ENCODE measurements at places on chromosomes 4 and X.

- H3K36me3 ChIP-seq, result no peaks in the 10 kb centered on the region
- no peak overlapping the region for H3K4me3 ChIP-seq
- no peak overlapping the region for H3K27ac ChIP-seq
- DNase-seq, result no peak
- H3K4me1 ChIP-seq, result no peaks in the 10 kb centered on the region
Measured at GRCh38 chr4:95728145-95728544, 111.7 kb upstream of the PDHA2 start.

GRCh38 chr4:83516042-83516772 lies 19.7 kb upstream of the GPAT3 start:
- H3K36me3 ChIP-seq, result no peaks in the 10 kb centered on the region
- H3K27ac ChIP-seq, result no peak overlapping the region
- no peaks in the 10 kb centered on the region for H3K27me3 ChIP-seq
- DNase-seq, result no peak

- H3K4me3 ChIP-seq, result no peak overlapping the region
- no peaks in the 10 kb centered on the region for H3K36me3 ChIP-seq
- H3K27me3 ChIP-seq, result peaks cover 10% of the 10 kb centered on the region
Measured at GRCh38 chr4:24856586-24856985, 56.3 kb downstream of the CCDC149 start.

- H3K36me3 ChIP-seq, result peaks cover 11% of the 10 kb centered on the region
- peak overlapping the region; percentile 79 for H3K27ac ChIP-seq
- no peaks in the 10 kb centered on the region for H3K27me3 ChIP-seq
- DNase-seq, result peak; percentile 27
- H3K4me3 ChIP-seq, result peak overlapping the region; percentile 38
Measured at GRCh38 chrX:153582896-153583295, 16.0 kb downstream of the CCNQ start.

All from memory B cell (primary cell).